ENCODE measurements at places on chromosomes 2 and 18.
A peak's percentile ranks its signal among the peaks of the same experiment; 100 is the strongest.

DNA sequence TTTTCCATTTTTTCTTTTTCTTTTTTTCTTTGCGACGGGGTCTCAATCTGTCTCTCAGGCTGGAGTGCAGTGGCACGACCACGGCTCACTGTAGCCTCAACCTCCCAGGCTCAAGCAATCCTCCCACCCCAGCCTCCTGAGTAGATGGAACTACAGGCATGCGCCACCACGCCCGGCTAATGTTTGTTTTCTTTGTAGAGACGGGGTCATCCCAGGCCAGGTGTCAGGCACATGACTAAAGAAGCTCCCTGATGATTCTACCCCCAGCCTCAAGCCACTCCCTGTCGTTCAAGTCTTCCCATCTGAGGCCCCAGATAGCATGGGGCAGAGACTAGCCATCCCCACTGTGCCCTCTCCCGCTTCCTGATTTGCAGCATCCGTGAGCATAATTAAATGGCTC lies 9.8 kb upstream of the FZD5 start:
- no peak for DNase-seq

GRCh38 chr2:54634564-54635511 lies 88.6 kb upstream of the EML6 start:
- DNase-seq, result peak; percentile 28

DNA sequence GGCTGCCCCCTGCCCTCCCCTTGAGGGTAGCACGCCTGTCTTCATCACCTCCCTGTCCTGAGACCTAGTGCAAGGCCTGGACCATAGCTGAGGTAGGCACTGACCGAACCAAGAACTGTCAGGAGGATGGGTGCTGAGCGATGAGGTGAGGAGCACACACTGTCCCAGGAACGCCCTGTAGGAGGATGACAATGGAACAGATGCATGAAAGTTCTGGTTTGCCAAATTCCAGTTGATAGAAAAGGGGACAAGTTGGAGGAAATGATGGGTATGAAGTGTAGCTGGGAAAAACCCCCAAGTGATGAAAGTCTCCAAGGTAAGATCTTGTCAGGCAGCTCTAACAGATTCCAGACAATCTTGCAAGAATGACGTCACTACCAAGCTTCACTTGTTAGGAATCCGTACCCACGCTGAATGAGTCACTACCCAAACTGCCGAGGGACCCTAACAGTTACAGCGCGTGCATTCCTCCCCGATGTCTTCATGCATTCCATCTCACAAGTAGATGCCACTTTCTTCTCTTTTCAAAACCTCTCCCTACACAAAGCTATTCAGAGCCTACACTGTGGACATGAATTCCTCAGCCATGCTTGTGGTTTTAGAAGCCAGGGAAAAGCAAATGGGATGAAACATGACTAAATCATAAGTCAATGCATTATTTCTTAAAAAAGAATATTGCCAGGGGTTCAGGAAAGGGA lies 27.6 kb downstream of the MRPL33 start:
- no peak for DNase-seq

GRCh38 chr2:126359494-126359893 lies 296.5 kb upstream of the GYPC start:
- peak; percentile 15 for DNase-seq

DNA sequence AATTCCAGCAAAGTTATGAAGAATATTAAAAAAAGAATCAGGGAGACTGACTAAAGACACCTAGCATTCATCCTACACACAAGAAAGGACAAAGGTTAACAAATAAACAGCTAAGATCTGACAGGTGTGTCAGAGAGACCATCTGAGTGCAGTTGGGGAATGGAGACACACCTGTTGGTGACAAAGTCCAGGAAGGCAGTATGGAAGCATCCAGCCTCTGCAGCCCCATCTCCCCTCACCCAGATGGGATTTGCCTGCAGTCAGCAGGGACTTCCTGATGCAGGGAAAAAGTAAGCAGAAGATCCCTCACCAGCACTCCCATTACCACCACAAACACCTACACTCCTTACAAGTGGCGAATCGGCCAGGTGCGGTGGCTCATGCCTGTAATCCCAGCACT lies 37.9 kb downstream of the USP34 start:
- DNase-seq, result no peak

GRCh38 chr18:45678850-45679249 lies 45.1 kb upstream of the SLC14A1 start:
- DNase-seq, result no peak

- DNase-seq, result no peak
Measured at GRCh38 chr18:45728336-45729010, 4.5 kb downstream of the SLC14A1 start.

DNA sequence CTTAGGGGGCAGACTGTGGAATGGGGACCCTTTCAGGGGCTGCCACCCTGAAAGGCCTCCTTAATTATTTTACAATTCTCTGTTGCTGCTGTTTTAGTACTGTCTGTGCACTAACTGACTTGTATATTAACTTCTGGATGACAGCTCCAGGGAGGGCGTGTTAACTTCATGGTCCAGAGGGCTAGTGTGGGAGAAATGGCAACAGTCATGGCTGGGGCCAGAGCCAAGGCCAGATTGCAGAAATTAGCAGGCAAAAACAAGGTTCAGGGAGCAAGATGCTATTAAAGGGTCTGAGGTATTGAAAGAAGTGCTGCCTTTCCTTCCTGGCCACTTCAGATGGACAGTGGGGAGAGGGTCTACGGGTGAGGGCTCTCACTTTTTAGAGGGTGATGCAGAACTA lies 9.1 kb downstream of the WIPF1 start:
- no peak for DNase-seq

GRCh38 chr2:21916934-21917522 lies 793.3 kb downstream of the TDRD15 start:
- no peak for DNase-seq

DNA sequence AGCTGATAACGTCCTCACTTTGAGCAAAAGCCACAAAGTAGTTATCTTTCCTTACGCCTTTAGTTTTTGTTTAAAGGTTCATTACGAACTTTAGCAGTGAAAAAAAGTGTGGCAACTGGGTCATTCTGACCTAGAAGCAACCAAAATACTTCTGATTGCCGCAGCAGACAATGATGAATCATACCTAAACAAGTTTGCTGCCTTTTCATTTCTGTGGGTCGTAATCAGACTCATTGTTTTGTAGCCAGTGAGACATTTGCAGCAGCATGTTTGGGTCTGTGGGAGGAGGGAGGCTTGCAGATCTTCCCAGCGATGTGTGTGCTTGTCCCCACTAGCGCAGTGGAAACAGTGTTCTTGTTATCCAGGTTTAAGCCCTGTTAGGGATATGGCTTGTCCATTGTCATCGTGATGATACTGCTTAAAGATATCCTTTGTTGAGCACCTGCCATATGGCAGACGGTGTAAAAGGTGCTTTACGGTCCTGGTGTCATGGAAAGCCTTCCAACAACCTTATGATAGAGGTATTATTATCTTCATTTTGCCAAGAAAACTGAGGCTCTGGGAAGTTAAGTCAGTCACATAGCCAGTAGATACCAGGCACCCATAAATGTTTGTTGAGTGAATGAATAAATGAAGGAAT lies 1.3 kb upstream of the GREB1 start:
- DNase-seq, result no peak

- no peak for DNase-seq
Measured at GRCh38 chr2:149595056-149595963, 7.7 kb upstream of the MMADHC start.

DNA sequence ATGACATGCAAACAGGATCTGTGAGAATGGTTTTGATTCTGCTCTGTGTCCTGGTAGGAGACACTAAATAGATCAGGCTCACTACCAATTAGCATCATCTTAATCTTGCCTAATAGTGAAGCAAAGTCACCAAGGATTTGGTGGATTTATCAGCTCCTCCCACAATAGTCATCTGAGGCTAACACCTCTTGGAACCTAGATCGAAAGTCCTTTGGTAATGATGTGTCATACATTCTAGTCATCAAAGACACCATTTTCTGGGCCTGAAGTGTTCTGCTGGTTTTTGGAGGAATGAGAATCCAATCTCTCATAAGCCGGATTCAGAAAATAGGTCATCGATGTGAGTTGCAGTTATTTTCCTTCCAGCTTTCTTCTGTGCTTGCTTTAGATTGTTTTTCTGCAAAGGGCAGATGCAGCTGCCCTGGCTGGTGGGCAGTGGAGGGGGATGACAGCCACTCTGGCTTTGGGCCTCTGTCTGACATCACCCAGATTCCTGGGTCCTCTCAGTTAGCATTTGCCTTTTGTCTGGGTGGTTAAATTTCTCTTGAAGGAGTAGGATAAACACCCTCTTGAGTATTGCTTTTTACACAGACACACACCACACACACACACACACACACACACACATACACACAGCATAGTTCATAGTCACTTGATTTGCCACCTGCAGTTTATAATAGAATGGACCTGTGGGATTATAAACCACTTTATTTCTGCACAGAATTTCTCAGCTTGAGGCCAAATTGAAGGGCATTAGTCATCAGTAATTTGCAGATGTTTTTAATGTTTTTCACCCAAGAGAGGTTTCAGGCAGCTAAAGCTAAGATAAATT lies at the start of gene MYO3B:
Gene MYO3B, plus strand, starts transcription at position 198 of the 832 bp plus-strand sequence. Its CDS starts 141 bp downstream, at position 339.
- no peak for DNase-seq

DNA sequence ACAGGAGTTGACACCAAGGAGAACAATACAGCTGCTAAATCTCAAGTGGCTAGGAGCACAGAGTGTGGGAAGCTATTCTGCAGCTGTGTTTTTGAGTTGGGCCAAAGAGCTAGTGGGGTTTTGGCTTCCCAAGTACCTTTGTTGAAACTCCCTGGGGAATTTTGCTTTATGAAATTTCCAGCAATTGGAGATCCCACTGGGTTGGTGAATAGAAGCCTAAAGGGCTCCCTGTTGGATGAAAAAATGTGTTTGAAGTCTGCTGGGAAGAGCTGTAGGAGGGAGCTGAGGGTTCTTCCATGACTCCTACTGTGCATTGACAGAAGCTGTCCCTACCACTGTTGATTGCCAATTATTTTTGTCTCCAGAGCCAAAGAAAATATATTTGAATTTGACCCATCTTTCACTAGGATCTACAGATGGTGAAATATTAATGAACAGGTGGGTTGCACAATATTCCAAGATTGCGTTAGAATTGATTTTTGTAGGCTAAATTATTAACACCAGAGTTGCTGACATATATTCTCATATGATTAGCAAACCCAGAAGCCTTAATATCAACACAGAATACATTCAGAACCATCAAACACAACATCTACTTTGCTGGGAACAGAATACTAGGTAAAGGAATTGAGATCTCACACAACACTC lies 95.4 kb upstream of the CYP1B1 start:
- DNase-seq, result no peak

DNA sequence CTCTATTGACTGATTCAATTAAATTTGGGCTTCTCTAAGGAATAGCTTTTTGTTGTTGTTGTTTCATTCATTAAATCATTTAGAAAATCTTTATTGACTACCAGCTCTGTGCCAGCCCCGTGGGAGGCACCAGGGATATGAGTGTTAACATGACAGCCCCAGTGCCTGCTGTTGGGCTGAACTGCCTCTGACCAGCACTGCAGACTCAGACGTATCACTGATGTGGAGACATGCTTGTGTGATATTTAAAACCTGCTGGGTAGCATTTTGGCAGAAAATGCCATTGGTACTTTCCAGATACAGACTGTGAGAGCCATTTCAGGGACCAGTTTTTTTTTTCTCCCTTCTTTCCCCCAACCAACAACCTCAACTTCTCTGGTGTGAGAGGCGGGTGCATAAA lies 38.6 kb upstream of the KCNF1 start:
- no peak for DNase-seq

DNA sequence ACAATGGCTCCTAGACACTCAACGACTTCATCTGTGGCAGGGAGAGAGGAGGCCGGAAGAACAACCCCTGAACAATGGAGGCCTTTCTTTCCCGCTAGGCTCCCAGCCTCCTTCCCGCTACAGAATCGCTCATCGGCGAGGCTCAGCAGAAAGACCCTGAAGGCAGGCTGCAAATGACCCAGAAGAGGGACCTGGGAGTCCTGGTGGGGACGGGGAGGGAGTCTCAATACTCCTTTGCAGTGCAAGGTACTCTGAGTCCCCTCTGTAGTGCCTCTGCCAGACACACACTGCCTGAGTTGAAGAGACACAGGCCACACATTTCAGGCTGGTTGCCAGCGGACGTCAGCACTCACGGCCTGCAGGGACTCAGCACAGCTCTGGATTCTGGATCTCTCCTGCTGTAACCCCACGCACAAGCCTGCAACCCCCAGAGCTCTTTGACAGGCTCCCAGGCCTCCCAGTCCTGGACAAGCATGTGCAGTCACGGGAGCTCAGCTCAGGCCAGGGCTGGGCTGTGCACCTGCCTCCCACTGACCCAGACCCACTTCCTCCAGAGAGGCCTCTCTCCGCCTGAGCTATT lies 6.1 kb downstream of the GPR17 start:
- DNase-seq, result no peak

- DNase-seq, result no peak
Measured at GRCh38 chr2:226797289-226797988, 2.2 kb downstream of the IRS1 start.

- DNase-seq, result no peak
Measured at GRCh38 chr2:234761910-234762309, 189.9 kb upstream of the SH3BP4 start.

DNA sequence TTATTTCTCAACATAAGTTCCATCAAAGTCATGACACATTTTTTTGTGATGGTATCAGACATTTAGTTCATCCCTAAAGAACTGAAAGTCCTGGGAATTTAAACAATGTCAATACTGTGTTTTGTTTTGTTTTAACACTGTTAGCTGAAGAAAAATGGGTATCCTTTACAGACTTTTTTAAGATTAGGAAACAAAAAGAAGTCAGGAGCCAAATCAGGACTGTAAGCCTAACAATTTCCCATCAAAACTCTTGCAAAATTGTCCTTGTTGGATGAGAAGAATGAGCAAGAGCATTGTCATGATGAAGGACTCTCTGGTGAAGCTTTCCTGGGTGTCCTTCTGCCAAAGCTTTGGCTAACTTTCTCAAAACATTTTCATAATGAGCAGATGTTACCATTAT lies 69.4 kb downstream of the SRD5A2 start:
- DNase-seq, result no peak

DNA sequence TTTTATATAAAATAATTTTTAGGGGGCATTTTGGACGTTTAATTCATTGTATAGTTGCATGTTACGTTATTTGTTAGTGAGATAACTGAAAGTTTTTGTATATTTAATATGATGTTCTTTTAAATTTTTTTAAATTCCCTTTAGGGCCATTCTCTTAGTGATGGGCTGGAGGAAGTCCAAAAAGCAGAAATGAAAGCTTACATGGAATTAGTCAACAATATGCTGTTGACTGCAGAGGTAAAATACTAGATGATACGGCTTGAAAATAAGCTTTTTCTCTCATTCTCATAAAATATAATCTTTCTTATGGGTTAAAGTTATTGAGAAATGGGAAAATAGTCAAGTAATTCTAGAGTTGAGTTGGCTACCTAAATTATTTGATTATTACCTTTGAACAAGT lies 58.9 kb downstream of the MTX2 start:
- no peak for DNase-seq

Measured in central memory CD4-positive, alpha-beta T cell (primary cell).